ENCODE measurements at places on chromosomes 11 and 22.

DNA sequence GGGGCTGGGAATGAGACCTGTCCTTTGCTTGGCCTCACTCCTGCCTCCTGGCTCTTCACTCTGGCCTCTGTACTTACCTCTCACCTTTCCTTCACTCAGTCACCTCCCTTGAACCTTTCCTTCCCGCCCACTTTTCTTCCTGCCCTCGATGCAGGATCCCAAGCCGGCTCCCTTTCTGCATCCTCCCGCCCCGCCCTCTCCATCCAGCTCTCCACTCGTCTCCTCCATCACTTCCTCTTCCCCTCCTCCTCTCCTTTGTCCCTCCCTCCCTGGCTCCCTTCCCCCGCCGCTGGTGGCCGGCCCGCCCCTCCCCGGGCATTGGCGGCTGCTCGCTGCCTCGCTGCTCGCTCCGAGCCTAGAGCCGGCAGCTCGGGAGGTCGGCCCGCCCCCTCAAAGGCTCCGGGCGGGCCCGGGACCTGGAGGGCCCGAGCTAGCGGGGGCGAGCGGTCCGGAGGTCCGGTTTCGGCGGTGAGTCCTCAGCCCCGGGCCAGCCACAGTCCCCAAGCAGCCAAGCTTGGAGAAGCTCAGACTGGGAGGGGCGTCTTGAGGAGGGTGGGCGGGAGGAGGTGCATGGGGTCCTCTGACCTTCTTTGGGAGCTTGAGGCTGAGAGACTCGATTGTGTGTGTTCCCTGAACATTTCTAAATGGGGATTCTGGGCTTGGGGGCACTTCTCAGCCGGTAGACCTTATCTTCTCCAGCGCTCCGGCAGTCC, 13.8 kb downstream of the PHLDB1 start:
- no peak for DNase-seq

GRCh38 chr11:75387736-75388294, 11.5 kb upstream of the RPS3 start:
- DNase-seq, result no peak

DNA sequence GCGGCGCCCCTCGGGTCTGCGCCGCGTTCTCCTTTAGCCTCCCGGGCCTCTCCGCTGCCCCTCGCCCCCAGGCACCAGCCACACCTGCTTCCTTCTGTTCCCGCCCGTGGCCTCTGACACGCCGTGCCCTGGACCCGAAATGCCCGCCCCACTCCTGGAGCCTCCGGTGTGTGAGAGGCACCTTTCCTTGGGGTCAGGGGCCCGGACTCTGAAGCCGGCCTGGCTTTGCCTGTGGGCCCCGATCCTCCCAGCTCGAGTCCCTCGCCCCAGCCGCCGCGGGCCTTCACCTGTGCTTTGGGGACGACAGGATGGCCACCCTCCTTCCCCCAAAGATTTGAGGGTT, 661 bp upstream of the CDPF1 start:
- DNase-seq, result no peak

GRCh38 chr11:74932797-74933196, 16.1 kb downstream of the XRRA1 start:
- DNase-seq, result no peak

- no peak for DNase-seq
Measured at GRCh38 chr11:132846075-132846474, 686.2 kb downstream of the OPCML start.

- no peak for DNase-seq
Measured at GRCh38 chr11:2580571-2581001, 119.2 kb downstream of the KCNQ1OT1 start.

DNA sequence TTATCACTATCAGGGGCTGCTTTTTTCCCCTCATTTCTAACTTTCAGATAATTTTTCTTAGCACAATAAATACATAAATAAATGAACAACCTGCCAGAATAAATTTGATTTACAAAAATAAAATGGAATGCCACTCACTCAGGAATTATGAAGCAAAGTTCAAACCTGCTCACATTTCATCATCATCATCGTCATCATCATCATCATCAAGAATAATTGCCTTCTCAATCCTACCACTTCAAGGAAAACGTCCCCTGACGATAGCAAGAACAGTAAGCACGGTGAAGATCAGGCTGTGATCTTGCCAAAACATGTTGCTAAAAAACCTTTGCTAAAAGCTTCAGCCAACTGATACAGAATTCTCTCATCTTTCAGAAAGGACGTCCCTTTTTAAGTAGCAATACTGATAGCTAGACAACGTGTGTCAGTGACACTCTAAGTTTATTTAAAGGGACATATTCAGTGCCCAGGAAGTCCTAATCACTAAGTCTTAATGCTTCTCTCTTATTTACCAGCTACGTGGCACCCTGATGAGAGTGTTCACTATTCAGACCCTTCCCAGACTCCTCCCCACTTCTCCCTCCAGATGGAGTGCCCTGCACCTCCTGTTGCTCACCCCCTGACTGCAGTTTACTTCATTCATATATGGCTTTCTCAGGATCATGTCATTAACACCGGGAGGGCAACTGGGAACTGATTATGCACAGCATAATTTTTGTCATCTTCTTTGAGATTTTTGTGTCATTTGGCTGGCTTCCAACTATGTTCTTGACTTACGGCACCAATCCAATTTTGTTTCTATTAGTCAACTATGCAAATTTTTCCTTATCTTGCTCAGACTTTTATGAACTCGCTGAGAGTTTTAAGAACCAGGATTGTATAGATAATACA, 200.1 kb upstream of the GUCY1A2 start:
- DNase-seq, result no peak

DNA sequence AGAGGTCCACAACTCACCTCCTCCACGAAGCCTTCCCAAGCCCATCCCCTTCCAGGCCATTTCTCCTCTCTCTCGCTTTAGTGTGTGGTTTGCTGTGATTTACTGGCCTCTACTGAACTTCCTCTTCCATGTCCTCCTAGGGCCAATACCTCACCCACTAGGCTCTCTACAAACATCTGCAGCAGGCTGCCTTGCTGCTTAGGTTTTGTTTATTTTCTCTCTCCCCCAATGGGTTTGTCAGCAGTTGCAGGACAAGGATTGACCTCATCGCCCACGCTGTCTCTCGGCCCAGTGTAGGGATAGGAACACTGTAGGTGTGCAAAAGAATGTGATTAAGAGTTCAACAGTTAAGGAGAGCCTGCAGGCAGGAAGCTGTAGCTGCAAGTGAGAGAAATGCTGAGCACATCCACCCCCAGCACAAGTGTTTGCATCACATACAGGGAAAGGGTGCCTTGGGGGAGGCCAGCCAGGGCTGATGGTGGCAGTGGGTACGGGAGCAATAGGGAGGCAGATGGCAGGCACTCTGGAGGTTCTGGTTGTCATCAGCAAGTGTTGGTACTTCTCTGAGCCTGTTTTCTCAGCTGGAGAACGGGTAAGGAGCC, 1.4 kb downstream of the PC start:
- no peak for DNase-seq

DNA sequence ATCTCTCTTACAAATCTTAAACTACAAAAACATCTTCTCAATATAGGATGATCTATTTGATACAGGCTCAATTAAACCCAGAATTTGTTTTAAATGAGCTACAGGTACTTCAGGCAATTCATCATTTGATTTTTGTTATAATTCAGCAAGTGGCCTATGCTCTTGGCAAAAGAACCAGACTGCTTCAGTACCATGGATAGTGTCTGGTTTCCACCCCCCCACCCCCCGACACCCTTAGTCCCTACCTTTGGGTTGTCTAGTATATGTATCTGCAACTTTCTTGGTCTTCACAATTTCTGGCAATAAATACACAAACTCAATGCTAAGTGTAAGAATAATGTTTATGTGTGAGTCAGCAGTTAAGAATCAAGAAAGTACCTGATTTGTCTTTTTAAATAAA, 97.3 kb upstream of the API5 start:
- DNase-seq, result no peak

DNA sequence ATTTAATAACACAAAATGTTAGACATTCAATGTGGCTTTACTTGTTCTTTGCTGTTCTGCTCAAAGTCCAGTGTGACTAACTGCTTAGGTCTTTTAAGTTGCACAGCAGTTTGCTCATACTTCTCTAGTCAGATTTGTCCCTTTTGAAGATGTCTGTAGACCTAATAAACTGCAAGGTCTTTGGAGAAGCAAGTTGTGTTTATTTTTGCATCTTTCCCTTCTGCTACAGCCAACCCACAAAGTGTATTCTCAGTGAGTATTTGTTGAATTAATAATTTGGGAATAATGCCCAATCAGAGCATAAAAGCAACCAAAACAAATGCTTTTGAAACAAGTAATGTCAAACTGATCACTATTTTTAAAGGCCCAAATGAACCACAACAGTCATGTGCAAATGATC, 312.5 kb downstream of the CADM1 start:
- DNase-seq, result no peak

DNA sequence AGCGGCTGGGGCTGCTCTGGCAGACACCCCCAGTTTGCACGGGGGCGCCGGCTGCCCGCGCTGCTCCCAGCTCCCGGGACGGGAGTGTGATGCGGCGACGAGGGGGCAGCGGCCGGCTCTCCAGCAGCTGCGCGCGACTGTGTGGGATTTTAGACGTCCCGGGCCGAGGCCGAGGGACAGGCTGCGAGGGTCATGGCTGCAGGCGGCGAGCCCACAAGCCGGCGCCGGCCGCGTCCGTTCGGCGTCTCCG, 159 bp downstream of the FZD4 start:
- no peak for DNase-seq

DNA sequence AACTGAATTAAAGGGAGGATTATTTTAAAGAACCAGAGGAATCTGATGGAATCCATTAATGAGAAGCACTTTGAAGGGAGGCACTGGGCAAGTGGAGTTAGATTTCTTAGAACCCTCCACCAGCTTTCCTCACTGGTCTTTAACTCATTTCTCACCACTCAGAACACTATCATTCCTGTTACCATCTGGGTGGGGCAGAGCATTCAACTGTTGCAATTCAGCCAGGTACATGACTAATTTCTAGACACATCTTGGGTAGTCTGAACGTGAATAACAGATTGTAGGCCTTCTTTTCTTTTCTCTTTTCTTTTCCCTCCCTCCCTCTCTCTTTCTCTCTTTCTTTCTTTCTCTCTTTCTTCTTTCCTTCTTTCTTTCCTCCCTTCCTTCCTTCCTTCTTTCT, 15.5 kb upstream of the MMP1 start:
- no peak for DNase-seq

GRCh38 chr22:21980547-21980946, 2.0 kb downstream of the TOP3B start:
- no peak for DNase-seq

DNA sequence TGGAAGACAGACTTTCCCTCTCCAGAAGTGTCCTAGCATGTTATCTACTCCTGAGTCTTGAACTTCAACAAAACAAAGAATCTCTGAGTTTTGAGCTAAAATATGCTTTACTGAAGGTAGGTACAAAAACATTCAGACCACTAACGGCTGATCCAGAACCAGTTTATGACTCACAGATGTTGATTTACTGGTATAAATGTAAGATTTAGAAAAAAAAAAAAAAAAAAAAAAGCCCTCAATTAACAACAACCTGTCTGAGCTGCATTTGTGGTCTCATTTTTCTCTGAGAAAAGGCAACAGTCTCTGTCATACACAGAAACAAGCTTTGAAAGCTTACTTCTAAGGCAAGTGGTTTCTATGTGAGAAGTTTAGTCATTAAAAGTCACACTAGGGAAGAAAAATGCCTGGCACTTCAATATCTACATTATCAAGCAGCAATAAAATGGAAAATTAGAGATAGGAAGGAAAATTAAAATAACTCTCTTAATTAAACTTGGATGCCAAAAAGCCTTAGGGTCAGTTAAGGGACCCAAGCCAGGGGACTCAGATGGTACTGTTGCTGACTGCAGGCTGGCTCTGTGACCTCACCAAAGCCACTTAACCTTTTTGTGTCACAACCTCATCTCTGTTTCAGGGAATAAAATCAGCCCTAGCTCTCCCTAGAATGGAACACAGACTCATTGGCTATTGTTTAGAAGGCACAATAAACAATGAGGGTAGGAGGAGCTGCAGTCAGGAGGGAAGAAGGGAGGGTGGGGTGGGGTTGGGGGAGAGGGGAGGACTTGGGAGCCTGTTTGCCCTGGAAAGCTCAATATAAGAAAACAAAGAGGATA, 61.7 kb downstream of the ETS1 start:
- peak; percentile 82 for DNase-seq

DNA sequence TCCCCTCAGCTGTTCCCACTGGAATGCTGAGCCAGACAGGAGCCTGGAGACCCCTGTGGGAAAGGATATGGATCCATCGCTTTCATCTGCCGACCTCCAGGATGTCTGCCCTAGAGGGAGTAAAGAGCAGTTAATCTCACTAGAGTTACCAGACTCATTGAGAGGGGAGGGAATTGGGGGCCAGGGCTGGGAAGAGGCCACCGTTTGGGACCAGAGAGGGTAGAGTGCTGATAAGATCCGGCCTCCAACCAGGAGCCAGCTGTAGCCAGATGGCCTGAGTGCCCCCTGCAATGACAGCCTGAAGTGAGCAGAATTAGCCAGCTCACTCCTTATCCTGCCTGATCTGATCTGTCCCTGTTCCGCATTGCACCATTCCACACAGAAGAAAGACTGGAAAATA, 3.7 kb upstream of the APLNR start:
- no peak for DNase-seq

DNA sequence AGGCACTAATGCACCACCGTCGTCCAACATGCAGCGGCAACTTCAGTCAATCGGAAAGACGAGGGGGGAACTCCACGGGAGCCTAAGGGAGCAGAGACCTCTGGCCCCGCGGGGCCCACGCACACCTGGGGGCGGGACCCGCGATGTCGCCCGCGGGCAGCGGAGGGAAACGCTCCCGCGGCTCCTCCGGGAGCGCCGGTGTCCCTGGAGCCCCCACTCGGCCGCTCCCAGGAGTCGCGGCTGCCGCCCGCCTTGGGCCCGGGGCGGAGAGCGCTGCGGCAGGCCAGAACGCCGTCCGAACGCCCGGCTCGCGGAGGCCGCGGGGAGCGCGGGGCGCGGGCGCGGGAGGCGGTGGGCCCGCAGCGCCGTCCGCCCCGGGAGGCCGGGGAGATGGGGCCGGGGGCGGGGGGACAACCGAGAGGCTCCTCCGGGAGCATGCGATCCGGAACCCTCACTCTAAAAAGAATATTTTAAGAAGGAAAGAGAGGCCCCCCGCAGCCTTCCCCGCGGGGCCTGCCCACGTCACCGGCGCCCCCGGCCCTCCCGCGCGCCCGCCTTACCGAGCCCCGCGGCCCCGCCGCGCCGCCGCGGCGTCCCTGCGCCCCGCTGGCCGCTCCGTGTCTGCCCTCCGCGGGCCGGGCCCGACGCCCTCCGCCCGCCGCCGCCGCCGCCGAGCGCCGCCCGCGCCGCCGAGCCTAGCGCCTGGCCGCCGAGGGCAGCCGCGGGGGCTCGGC, 86.6 kb upstream of the ARHGAP32 start:
- DNase-seq, result no peak

GRCh38 chr22:45867118-45867905, 109.7 kb downstream of the WNT7B start:
- DNase-seq, result no peak

DNA sequence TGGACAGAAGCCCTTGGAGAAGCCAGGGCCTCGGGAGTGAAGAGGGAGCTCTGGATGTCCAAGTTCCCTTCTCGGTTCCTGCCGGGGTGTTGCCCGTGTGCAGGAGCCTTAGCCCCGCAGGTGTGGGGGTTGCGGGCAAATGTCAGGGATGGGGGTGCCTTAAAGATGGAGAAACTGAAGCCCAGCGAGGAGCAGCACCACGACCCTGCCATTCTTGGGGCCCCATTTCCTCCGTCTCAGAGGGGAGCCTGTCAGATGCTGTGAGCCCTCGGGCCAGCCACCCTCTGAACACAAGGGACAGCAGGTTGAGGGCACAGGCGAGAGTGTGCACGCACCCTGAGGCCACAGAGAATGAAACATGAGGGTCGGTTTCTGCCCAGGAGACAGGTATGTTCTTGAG, 6.3 kb downstream of the OSBPL5 start:
- DNase-seq, result no peak

Data from CD8-positive, alpha-beta memory T cell (primary cell).